ENCODE measurements at places on chromosomes 2 and 18.

- no peak for DNase-seq
These were observed 171.8 kb downstream of the CAMKMT start for GRCh38 chr2:44533508-44533907.

- no peak for DNase-seq
These were observed 673 bp downstream of the PCBP1 start for GRCh38 chr2:70087702-70088597.

GRCh38 chr2:160432633-160433032, 61.0 kb downstream of the RBMS1 start:
- no peak for DNase-seq

DNA sequence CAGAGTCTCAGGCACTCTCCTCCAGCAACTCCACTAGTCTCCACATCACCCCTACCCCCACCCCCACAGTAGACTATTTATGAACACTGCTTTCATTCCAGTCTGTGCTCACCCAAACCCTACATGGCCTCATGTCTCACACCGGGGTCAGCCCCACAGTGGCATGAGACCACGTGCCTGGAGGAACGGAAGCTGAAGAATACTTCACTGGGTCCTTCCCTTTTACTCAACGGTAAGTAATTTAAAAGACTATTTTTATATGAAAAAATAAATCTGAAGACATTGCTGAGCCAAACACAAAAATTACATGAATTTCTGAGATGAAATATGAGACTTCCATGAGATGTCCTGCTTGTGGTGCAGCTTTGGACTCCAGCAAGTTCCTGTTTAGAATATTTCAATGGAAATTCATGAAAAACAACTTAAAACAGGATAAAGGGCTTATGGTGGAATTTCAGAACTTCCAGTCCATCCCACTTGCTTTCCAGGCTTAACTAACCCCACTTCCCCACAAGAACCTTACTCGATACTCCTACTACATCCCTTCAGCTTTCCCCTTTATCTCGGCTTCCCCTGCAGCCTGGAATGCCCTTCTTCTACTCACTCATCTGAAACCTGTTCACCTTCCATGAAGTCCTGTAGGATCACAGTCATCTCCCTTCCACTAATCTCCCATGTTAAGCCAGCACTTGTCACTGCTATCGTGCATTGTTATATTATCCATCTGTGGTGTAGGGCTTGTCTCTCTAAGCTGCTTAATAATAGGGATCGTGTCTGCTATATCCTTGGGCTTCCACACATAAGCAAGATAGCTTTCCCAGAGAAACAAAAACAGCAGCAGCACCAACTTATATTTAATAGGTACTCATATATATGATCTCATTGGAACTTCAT, 47.9 kb downstream of the SLC14A1 start:
- DNase-seq, result no peak

DNA sequence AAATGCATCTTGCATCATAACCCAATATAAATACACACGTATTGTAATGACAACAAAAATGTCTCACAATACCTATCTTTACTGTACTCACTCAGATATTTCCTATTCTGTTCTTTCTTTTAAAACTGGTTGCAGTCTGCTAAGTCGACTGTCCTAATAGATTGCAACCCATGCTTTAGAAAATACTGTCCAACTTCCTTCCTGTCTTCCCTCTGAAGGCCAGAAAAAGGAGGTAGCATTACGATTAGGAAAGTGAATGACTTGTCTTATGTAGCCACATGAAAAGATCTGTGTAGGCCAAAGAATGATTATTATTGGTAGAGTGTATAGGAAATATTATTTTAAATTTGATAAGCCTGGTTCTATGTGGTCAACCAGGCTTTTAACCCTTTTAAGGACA, 134.1 kb downstream of the FAM210A start:
- DNase-seq, result no peak

DNA sequence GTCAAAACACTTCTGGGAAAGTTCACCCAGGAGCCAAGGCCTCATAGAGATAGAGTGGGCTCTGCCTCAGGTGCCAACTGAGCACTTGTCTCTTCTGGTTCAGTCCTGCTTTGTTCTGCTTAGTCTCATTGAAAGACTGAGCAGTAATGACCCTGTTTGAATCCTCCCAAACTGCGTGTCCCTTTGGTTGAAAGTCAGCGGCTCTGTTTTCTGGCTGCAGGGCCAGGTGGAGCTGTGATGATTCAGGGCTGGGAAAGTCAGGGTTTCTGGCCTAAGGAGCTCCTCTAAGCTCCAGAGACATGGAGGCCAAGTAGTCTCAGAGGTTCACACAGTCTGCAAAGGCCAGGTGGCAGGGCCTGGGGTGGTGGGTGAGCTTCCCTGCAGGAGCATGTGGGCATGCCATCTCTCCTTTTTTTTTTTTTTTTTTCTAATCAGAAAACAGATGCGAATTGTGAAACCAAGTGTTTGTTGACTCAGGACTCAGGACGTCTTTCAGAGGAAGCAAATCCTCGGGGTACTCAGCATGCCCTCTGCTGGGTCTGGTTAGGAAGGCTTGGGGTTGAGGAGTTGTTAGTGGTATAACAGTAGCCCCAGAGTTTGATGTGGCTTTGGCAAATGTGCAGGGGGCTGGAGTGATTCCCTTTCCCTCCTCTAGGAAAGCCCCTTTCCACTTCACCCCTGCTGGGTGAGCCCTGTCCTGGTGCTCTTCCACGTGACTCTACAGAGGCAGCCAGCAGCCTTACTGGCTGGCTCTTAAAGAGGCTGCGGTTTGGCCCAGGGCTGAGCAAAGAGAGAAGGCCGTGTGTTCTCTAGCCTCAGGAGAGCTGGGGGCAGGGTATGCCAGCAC, 38.3 kb downstream of the TMEM17 start:
- no peak for DNase-seq

DNA sequence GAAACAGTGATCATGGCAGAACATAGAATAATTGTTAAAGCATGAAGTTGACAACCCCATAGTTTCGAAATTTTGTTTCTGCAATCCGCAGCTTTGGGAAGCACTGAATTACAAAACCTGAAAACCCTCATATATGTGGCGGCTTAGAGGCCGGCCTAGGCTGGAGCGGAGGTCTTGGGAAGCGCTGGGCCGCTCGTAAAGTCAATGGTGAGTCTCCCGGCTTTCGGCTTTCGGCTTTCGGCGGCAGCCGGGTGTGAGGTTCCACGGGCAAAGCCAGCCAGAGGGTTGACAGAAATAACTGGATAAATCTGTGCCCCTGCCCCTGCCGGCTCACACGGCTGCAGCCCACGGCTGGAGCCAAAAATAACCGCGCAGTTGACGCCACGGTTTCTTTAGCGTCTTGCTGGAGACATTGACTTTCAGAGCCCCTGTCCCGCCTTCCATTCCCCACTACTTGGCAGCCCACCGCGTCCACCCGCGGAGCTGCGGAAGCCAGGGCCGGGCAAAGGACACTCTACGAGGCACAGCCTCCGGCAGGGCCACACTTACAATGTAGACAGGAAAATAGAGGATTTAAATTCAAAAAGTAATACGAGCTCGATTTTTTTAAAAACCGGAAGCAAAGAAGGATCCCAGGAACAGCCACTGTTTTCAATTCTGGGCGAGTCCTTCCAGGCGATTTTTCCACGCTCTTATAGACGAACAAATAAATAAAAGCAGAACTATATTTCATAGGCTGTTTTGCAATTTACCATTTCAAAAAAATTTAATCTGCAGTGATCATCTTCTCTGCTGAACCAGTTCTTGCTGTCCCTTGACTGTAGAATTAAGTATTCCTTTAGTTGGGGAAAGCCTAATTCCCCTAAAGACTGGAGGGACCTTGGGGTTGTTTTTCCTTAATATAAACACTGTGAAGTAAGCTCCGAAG, 28.3 kb upstream of the ATP6V1B1 start:
- no peak for DNase-seq

DNA sequence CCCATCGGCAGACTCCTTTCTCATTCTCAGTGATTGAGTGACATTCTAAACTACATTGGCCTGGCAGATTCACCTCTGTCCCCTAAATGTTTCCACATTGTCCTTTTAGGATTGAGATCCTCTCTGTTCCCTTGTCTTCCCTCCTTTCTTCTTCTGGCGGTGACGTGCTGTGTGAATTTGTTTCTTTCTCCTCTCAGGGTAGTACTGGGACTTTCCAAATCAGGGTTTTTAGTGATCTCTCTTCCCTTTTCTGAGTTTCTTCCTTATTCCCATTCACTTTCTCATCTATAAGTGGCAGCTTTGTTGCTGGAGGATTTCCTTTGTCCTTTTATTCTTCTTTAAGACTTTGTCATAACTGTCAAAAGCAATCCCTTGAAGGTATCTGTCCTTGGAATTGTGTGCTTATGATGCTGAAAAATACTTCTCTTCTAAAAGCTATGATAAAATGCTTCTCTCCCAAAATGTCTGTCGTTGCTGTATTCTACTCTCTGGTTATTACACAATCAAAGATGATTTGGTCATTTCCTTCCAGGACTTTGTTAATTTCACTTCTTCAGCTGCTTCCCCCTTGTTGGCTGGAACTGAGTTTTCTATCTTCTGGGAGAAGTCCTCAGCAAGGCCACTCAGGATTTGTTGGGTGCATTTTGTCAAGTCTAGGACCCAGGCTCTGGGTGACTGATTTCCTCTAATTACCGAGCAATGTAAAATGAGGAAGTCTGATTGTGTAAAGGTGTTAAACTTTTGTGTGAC, 4.9 kb upstream of the IL1B start:
- DNase-seq, result no peak

Data from cortex of kidney (tissue), 1 donor.